ENCODE measurements at places on chromosomes 7 and 10.

GRCh38 chr7:16098585-16099179 lies 322.7 kb downstream of the CRPPA start:
- no peak for DNase-seq

- DNase-seq, result no peak
Measured at GRCh38 chr7:99016196-99016595, 127.7 kb downstream of the SMURF1 start.

DNA sequence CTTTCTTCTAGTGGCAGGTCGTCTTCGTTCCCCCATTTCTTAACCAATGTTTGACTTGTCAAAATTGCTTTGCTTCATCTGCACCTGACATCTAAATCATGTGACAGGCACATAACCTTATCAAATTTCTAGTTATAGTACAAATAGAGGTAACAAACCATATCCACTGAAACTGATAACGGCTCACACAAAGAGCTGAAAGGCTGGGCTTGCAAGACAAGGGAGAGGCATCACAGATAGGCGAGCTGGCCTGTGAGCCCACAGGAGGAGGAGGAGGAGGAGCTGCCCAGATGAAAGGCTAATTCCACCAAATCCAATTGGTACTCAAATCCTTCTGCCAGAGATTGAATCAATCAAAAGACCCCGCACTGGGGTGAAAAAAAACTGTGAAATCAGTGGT lies 80.2 kb upstream of the NEBL start:
- DNase-seq, result no peak

DNA sequence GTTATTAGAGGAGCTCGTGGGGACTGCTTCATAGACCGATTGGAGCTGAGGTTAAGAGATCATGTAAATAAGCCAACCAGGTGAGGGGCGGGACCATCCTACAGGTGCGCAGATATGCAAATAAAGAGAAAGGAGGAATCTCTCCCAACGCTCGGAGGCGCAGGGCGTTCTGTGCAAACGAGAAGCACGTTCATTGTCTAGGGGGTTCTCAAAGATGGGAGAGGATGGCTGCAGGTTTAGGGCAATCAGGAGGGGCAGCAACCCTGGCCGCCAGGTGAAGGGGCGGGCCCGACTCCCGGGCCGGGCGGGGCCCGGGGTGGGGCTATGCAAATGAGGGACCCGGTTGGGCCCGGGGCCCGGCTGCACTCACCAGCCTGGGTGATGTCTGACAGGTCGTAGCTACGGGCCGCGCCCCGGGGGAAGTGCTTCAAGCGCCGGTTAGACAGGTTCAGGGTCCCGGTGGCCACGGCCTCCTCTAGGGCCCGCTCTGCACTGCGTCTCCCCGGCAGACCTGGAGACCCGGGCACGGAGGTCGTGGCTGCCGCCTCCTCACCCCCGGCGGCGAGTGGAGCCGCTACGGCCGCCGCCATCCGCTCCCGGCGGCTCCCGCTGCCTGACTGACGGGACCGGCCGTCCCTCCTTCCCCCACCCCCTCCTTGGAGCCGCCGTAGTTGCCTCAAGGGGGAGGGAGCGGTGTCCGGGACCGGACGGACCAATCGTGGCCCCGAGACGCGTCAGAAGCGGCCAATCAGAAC lies at the start of gene LRCH4:
LRCH4 (minus strand) TSS at position 619 of the 755 bp plus-strand sequence; CDS start at position 590, 29 bp downstream.
- no peak for DNase-seq

GRCh38 chr10:36507715-36508114 lies 617.7 kb upstream of the ANKRD30A start:
- no peak for DNase-seq
